ENCODE measurements at places on chromosomes 6 and 20.
A peak's percentile ranks its signal among the peaks of the same experiment; 100 is the strongest.

DNA sequence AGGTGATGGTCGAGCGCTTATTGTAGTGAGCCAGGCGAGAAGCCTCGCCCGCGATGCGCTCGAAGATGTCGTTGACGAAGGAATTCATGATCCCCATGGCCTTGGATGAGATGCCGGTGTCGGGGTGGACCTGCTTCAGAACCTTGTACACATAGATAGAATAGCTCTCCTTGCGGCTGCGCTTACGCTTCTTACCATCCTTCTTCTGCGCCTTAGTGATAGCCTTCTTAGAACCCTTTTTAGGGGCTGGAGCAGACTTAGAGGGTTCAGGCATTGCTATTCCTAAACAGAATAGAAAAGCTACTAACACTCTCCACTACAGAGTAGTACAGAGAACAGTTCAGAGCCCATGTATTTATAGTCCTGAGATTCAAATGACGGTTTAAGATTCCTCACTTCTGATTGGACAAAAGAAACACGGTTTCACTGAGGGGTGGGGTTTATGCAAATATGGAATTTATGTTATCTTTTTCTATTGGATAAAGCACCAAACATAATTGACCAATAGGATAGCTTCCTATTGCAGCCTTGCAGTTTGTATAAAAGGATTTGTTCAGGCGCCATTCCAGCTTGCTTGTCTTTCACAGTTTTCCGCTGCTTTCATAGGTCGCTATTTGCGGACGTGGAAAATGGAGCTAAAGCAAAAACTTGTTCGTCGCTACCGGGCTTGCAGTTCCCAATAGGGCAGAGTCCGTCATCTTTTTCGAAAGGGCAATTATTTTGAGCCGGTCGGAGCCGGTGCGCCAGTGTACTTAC is 43.7 kb upstream of the HFE start:
- peak; percentile 68 for DNase-seq

DNA sequence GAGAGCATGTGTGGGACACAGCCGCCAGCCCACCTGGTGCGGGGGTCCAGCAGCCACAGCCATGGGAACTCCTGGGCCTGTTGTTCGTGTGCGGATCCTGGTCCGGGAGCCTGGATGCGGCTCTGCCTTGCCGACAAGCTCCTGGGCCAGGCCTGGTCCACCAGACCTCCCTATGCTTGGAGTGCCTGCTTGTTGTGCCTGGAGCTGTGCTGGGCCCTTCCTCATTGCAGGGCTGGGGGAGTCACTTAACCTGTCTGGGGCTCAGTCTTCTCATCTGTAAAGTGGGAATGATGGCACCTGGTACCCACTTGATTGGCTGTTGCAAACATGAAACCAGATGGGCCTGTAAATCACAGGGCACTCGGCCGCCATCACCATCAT is 2.6 kb upstream of the OSBPL2 start:
- DNase-seq, result no peak

GRCh38 chr20:35618263-35619131 is 2.9 kb downstream of the SPAG4 start:
- no peak for DNase-seq

DNA sequence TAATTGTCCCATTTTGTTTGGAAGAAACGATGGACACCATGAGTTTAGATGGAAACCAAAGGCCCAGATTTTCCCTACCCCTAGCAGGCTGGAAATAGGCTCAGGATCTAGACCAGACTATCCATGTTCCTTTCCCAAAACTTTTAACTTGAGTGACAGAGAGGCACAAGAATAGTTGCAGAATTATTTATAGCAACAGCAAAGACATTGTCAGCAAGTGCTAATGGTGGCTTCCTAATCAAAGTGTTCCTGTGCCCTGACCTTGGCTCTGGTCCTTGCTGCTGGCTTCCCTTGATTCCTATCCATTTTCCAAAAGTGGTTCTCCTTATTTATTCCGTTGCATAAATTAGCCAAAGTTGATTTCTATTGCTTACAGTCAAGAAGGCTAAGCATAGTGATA is 103.1 kb downstream of the RNGTT start:
- no peak for DNase-seq

DNA sequence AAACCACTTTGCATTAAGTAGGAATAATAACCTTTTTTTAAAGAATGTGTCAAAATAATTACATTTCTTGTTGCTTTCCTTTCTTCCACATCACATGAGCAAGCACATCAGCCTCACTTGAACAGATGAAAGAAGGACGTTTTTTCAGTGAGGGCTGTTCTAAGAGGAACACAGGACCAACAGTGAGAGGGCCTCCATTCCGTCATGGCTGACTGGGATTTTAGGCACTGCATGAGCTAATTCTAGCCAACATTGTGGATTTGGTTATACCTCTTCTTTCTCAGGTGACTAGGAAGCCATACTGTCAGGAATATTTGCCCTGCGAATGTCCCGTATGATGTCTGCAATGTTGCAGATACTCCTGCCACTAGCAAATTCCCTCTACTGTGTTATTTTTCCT is 87.6 kb downstream of the LINC00237 start:
- DNase-seq, result no peak

GRCh38 chr6:31126396-31127175 is 6.3 kb upstream of the CDSN start:
- DNase-seq, result no peak

DNA sequence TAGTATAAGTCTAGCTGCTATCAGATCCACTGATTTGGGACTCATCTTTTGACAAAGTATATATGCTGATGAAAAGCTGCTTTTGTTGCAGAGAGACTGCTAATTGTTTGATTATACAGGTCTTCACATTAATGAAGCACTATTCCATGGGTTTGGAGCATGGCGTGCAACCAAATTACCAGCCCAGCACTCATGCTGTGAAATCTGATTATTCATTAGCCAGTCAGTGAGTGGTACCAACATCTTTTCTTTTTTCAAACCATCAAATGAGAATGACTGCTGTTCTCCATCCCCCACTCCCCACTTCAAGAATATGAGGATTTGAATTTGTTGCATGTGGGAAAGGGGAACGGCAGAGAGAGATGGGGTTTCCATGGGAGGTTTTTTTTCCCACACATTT is 91.3 kb downstream of the ID4 start:
- DNase-seq, result no peak

- DNase-seq, result no peak
Measured at GRCh38 chr6:139538366-139538765, 163.9 kb upstream of the CITED2 start.

- DNase-seq, result no peak
Measured at GRCh38 chr6:42260396-42260888, 42.8 kb upstream of the MRPS10 start.

- DNase-seq, result no peak
Measured at GRCh38 chr20:38217791-38218565, 42.6 kb downstream of the KIAA1755 start.

DNA sequence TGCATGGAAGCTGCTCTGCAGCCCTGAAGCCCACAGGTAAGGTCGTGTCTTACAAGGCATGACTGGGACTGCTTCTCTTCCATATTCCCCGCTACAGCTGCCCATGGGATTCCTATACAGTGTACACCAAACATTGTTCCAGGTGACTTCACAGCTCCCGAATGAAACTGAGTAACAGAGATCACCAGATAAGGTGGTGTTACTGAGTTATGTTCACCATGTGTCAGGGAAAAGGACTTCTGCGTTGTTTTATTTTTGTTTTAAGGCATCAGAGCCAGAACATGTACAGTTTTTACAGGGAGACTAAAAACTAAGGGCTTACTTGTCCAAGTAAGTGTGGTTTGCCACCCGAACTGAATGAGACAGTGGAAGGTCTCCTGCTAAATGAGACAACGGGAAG is 138.3 kb downstream of the CD83 start:
- no peak for DNase-seq

DNA sequence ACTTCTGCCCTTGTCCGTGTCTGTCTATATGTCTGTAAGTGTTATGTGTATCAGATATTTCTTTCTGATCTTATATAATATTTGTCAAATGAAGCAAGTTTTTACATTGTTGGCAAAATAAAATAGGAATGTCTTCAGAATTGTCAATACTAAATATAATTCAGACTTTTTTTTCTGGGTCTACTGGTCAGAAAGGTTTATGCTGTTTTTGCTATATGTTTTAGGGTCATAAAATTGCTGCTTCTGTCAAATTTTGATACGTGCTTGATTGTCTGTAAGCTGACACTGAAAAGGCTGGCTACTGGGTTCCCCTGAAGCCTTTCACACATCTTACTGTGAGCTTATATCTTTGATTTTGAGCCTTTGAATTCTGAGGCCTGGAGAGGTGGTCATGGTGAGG is 20.1 kb downstream of the LGSN start:
- DNase-seq, result no peak

DNA sequence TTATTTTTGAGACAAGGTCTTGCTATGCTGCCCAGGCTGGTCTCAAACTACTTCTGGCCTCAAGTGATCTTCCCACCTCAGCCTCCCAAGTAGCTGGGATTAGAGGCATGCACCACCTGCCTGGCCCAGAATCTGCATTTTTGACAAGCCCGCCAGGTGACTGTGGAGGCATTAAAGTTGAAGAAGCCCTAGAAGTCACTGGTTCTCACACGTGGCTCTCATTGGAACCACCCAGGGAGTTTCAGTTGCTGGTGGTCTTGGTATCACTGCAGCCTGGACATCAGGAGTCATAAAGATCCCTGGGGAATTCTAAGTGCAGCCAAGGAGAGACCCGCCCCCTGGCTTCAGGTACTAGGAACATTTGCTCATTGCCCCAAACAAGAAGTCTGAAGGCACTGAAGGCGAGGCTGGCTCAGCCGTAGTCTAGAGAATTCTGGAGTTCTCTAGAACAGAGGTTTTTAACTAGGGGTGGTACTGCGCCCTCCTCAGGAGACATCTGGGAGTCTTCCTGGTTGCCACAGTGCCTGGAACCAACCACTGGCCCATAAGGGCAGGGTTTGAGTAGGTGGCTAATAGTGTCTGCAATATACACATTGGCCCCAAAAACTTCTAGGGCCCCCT is 182.8 kb downstream of the ZMYND8 start:
- no peak for DNase-seq

DNA sequence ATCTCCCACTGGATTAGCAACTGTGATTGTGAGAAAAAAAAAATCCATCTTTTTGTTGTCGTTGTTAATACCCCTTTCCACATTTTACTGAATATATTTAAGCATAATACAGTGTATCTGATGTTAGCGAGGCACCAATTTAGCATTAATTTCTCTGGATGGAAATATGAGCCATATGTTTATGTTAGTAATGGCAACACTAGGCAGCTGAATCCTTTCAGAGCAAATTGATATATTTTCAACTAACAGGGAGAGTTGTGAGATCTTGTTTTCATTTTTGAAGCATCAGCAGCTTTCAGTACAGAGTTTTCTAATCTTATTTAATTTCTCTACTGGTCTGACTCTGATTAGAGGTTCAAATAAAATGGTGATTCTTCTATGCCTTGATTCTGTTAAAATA is 84.8 kb upstream of the HDAC2 start:
- DNase-seq, result no peak

GRCh38 chr6:121612927-121613326 is 177.5 kb downstream of the GJA1 start:
- DNase-seq, result no peak

DNA sequence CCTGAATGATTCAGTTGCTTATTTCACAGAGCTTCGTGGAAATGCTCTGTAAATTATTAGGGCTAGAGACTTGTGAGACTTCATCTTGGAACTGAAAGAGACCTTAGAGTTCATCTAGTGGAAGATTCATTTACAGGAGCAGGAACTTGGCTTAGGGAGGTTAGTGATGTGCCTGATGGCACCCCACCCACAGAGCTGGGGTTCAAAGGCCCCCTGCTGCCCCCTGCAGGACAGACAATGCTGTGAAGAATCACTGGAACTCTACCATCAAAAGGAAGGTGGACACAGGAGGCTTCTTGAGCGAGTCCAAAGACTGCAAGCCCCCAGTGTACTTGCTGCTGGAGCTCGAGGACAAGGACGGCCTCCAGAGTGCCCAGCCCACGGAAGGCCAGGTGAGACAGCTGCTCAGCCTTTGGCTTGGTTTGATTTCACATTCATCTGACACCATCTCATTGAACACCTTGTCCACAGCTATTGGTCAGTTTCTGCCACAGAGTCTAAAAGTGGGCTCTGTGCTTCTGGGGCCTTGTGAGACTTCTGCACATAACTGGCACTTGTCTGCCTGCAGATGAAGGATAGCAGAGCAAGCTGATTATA is 25.1 kb downstream of the MYBL2 start:
- no peak for DNase-seq

DNA sequence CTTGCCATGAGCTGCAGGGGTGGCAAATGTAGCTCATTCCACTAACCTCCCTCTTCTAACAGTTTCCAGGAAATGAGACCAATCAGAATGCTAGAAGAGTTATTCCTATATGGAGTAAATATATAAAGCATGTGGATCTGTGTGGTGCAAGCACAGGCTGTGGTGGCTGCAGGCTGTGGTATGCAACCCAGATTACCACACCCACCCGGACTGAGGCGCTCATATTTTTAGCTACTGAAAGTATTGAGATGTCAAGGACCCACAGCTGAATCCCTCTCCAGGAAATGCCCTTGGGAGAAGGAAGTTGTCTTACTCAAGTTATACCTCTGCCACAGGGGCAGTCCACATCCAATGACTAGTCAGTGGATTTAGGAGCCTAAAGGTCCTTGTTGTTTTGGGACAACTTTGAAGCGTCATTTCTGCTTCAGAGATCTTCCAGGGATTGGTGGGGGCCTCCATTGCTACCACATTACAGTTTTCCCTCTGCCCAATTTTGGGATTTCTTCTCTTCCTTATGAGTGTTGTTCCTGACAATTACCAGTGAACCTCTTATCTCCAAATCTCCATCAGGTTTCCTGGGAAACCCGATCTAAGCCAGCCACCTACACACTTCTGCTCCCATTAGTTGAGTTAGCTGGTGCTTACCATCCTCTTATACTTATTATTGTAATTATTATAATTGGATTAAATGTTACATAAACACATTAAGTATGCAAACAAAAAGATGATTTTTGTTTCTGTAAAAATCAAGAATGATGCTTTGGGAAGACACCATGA is 12.1 kb upstream of the REPS1 start:
- DNase-seq, result no peak

GRCh38 chr6:111555036-111555435 is 50.6 kb downstream of the TRAF3IP2 start:
- no peak for DNase-seq

DNA sequence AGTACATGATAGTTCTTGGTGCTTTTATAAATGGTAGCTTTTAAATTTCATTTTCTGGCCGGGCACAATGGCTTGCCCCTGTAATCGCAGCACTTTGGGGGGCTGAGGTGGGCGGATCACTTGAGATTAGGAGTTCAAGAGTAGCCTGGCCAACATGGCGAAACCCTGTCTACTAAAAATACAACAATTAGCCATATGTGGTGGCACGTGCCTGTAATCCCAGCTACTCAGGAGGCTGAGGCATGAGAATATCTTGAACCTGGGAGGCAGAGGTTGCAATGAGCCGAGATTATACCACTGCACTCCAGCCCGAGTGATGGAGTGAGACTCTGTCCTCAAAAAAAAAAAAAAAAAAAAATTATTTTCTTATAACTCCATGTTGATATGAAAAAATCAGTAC is 36.0 kb downstream of the LRRN4 start:
- DNase-seq, result no peak
